ENCODE measurements at places on chromosomes 12 and 14. TPM values are rescaled to one million over a fixed set of nuclear protein-coding genes. Genes with fewer than 3 reads are reported as not detected.

FGF23 gene
- not detected for polyA plus RNA-seq

OTX2 gene
- polyA plus RNA-seq: not detected

PZP gene
- polyA plus RNA-seq: 3.2 TPM

SDSL gene
- polyA plus RNA-seq: 4.2 TPM

TAS2R42 gene
- not detected for polyA plus RNA-seq

FICD gene
- polyA plus RNA-seq: 22.6 TPM

KRT71 gene
- not detected for polyA plus RNA-seq

SENP1 gene
- 1.3 TPM for polyA plus RNA-seq

EID3 gene
- polyA plus RNA-seq: 6.9 TPM

PTCSC3 gene
- polyA plus RNA-seq: not detected

CBLN3 gene
- 2.9 TPM for polyA plus RNA-seq

ATN1 gene
- 2.4 TPM for polyA plus RNA-seq

BCL2L2 gene
- 11.4 TPM for polyA plus RNA-seq

SYNDIG1L gene
- not detected for polyA plus RNA-seq

SLC6A13 gene
- polyA plus RNA-seq: 6.5 TPM

KRT3 gene
- not detected for polyA plus RNA-seq

NEUROD4 gene
- not detected for polyA plus RNA-seq

TMPRSS12 gene
- polyA plus RNA-seq: not detected

FGD6 gene
- polyA plus RNA-seq: 1.1 TPM

CCDC85C gene
- not detected for polyA plus RNA-seq

PNMA1 gene
- 104 TPM for polyA plus RNA-seq

TMTC2 gene
- 10.2 TPM for polyA plus RNA-seq

ANKRD33 gene
- not detected for polyA plus RNA-seq

CLEC1A gene
- polyA plus RNA-seq: 0.24 TPM

NANOG gene
- 0.09 TPM for polyA plus RNA-seq

SLC10A1 gene
- polyA plus RNA-seq: 0.23 TPM
